Fibroblast of lung (primary cell): ENCODE measurements at places on chromosomes 7 and 10.

DNA sequence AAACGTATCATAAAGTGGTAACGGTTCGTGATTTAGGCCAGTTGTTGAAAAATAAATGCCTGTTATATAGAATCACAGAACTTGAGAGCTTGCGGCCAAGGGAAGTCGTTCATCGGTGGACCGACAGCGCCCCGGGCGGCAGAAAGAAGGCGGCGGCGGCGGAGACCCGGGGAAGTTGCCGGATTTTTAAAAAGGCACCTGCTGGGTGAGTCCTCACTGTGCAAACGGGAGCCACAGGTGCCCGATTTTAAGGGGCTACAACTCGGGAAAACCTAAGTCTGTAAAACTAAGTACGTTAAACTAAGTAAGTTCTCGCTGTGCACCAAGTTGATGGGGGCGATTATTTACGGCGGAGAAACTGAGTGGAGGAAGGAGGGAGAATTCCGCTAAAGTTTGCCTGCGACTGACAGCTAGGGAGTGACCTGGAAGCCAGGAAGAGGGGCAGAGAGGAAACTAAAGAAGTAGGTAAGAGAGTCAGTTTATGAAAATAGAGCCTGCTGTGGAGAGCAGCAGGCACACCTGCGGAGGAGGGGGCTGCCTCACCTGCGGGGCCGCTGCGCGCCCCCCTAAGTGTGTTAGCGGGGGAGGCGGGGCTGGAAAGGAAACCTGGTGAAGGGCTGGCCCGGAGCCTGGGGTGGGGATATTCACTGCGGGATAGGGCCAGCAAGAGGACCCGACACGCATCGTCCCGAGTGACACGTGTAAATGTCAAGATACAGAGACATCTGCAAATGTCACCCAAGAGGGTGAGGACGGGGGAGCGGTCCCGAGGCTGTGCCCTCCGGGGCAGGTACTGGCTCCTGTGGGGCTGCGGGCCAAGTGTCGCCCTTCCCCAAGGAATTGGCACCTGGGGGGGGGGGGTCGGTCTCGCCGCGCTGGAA is 996 bp downstream of the ADAM12 start:
- DNase-seq: peak; percentile 81

DNA sequence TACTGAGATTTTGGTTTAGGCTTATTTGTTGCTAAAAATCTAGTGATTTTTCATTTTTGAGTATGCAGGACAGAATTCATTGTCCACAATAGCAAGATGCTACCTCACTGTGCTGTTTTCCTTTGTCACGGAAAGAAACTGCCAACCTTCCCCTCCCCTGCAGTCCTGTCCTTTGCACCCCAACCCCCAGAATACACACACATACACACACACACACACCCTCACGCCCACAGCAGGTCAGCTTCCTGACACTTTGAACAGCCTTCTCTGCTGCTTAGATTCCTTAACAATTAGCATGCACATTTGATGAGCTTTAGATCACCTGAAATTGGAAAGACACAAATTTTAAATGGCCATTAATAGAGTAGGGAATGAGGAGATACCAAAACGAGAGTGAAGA is 32.1 kb downstream of the ARMC3 start:
- no peak for DNase-seq

GRCh38 chr7:25832929-25833328 is 319.1 kb upstream of the NFE2L3 start:
- no peak for DNase-seq

DNA sequence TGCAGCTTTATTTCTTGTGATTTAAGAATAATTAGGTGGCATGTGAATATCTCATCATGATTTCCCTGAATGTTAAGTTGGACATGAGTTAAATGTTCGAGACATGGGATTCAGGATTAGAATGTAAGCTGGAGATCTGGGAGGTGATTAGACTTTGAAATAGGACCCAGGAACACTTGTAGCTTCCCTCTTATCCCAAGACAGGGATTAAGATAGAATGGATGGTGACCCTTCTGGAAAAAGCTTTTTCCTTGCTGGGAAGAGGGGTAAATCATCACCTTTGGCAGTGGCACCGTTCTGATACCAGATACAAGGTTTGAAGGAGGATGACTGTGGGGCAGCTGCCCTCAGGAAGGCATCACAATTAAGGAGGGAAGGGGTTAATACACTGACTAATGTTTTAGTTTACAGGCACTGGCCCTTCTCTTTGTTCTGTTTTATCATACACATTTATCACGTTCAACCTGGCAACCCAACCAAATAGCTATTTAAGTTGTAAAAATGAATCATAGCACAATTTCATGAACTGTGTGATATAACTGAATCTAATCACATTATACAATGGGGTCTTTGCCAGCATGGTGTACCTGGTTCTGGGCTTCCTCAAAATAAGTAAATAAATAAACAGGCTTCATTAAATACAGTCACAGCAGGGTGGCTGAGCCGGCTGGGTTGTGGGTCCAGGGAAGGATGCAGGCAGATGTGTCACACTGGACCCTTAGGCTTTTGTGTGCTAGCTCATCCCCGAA is 212.7 kb downstream of the LRMDA start:
- DNase-seq: no peak

DNA sequence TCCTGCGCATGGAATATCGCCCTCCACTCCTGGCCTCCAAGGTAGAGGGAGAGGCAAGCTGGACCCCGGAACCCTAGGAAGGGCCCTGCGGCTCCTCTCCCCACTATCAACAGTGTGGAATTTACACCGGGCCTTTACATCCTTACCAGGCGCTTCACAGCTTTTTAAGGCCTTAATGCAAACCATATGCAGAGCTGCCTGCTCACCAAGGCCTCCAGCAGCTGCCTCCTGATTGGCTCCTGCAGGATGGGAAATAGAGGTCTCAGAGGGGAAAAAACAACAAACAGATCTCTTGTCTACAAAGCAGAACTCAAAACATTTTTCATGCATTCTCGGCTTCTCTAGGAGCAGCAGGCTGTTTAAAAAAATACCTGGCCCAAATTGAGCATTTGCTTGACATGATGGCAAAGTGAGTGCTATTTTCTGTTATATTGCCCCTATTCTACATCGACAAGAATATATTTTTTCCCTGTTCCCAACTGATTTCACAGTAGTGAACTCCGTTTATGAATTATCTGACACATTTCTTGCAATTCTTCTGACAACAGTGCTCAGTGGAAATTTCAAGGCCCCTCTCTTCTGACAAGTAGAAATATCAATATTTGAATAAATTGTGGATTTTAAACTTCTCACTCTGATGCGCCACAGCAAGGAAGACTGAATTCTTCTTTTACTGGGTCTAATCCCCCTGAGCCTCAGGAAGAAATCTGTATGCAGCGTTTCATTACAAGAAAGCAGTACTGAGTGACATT is 51.7 kb downstream of the EBF3 start:
- DNase-seq: no peak

DNA sequence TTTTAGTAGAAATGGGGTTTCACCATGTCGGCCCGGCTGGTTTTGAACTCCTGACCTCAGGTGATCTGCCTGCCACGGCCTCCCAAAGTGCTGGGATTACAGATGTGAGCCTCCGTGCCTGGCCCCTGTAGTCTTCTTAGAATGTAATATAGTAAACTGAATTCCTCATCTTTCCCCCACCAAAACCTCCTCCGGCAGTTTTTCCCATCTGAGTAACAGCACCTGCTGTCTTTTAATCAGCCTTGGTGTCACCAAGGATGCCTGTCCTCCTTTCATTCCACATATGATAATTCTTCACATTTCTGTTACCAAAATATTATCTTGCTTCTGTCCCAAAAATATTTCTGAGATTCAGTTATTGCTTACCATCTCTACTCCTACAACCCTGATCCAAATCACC is 80.2 kb downstream of the ZEB1 start:
- no peak for DNase-seq

GRCh38 chr7:156543699-156544598 is 96.6 kb upstream of the RNF32 start:
- DNase-seq: no peak
